IMR-90 (cell line): ENCODE measurements at places on chromosomes 2 and 18. TPM values are rescaled to one million over a fixed set of nuclear protein-coding genes. Genes with fewer than 3 reads are reported as not detected.

GLI2 gene
- total RNA-seq, result 3.8 and 4.7 TPM in 2 replicates

ATP6V1B1 gene
- 0.28 TPM in 1 of 2 replicates, not detected in the other for total RNA-seq

RUFY4 gene
- not detected in 2 replicates for total RNA-seq

PCARE gene
- not detected in 2 replicates for total RNA-seq

LRRTM4 gene
- not detected in 2 replicates for total RNA-seq

CPS1 gene
- 18.6 and 20.1 TPM in 2 replicates for total RNA-seq

AQP12B gene
- not detected in 2 replicates for total RNA-seq

GRCh38 chr2:227377467-227378351 lies 1.4 kb downstream of the TM4SF20 start:
- H3K27me3 ChIP-seq, result no peaks in the 10 kb centered on the region
- peaks cover 5% of the 10 kb centered on the region for H3K4me1 ChIP-seq
- DNase-seq, result no peak
- H3K4me3 ChIP-seq, result no peak overlapping the region

- peaks cover 3% of the 10 kb centered on the region; the same call in 1 of the 2 replicates for H3K4me1 ChIP-seq
- no peaks in the 10 kb centered on the region for H3K27me3 ChIP-seq
- peaks cover 52% of the 10 kb centered on the region for H3K36me3 ChIP-seq
- H3K27ac ChIP-seq, result no peak overlapping the region
Measured at GRCh38 chr2:74373221-74373676, 6.9 kb downstream of the DCTN1 start.

- H3K27ac ChIP-seq, result no peak overlapping the region
- no peak overlapping the region for H3K4me3 ChIP-seq
- H3K36me3 ChIP-seq, result no peaks in the 10 kb centered on the region
- no peaks in the 10 kb centered on the region for H3K27me3 ChIP-seq
- no peak for DNase-seq
Measured at GRCh38 chr2:150925611-150926010, 336.1 kb downstream of the RBM43 start.

GRCh38 chr18:7678389-7678788 lies 111.3 kb downstream of the PTPRM start:
- no peaks in the 10 kb centered on the region for H3K4me1 ChIP-seq
- no peaks in the 10 kb centered on the region for H3K27me3 ChIP-seq
- H3K27ac ChIP-seq, result no peak overlapping the region
- no peak overlapping the region for H3K4me3 ChIP-seq

GRCh38 chr18:58125183-58125582 lies 81.2 kb downstream of the NEDD4L start:
- no peaks in the 10 kb centered on the region for H3K36me3 ChIP-seq
- no peaks in the 10 kb centered on the region for H3K27me3 ChIP-seq
- H3K4me3 ChIP-seq, result no peak overlapping the region
- no peak for DNase-seq
- no peak overlapping the region for H3K27ac ChIP-seq

GRCh38 chr2:12881952-12882351 lies 165.2 kb downstream of the TRIB2 start:
- no peak for DNase-seq
- H3K4me3 ChIP-seq, result no peak overlapping the region
- no peaks in the 10 kb centered on the region for H3K36me3 ChIP-seq
- H3K4me1 ChIP-seq, result peaks cover 6% of the 10 kb centered on the region

DNA sequence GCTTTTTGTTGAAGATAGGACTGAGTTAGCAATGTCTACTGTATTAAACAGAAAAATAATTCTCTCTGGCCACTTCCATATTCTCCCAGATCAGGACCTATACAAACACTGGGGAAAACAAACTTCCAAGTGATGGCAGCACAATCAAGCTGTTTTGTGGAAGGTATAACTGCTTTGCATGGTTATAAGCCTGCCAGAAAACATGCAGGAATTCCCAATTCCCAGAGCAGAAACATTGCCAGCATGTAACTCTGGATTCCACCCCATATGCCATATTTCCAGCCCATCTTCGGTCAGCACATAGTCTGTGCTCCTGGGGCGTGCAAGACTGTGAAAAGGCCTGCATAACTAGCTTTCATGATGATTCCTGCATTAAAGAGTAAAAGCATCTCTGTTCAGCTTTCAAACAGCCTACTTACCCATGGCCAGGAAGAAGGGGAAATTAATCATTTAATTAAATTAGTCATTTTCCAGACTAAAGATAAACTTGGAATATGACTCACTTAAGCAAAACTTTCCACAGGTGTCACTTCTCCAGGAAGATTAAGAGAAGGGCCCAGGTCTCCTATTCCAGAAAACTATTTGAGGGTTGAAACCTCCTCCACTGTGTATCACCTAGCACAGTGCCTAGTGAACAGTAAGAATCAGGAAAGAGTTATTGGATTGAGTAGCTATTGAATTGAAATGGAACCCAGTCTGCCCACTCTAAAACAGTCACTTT lies 280.5 kb downstream of the NRXN1 start:
- no peak overlapping the region for H3K4me3 ChIP-seq
- no peaks in the 10 kb centered on the region for H3K4me1 ChIP-seq
- H3K27me3 ChIP-seq, result no peaks in the 10 kb centered on the region

- no peak for DNase-seq
- H3K4me1 ChIP-seq, result peaks cover 3% of the 10 kb centered on the region
- H3K36me3 ChIP-seq, result no peaks in the 10 kb centered on the region
- H3K27me3 ChIP-seq, result no peaks in the 10 kb centered on the region
- no peak overlapping the region for H3K4me3 ChIP-seq
- no peak overlapping the region for H3K27ac ChIP-seq
Measured at GRCh38 chr2:197869501-197870111, 65.2 kb downstream of the PLCL1 start.

GRCh38 chr2:221468317-221468716 lies 103.8 kb downstream of the EPHA4 start:
- peaks cover 1% of the 10 kb centered on the region; the same call in 1 of the 2 replicates for H3K36me3 ChIP-seq
- no peaks in the 10 kb centered on the region for H3K4me1 ChIP-seq
- no peaks in the 10 kb centered on the region for H3K27me3 ChIP-seq
- DNase-seq, result no peak

GRCh38 chr18:78790511-78790910 lies 189.1 kb upstream of the SALL3 start:
- H3K27ac ChIP-seq, result no peak overlapping the region
- no peaks in the 10 kb centered on the region for H3K36me3 ChIP-seq
- H3K4me1 ChIP-seq, result no peaks in the 10 kb centered on the region
- H3K4me3 ChIP-seq, result no peak overlapping the region
